ENCODE measurements at places on chromosomes 2 and 18.

DNA sequence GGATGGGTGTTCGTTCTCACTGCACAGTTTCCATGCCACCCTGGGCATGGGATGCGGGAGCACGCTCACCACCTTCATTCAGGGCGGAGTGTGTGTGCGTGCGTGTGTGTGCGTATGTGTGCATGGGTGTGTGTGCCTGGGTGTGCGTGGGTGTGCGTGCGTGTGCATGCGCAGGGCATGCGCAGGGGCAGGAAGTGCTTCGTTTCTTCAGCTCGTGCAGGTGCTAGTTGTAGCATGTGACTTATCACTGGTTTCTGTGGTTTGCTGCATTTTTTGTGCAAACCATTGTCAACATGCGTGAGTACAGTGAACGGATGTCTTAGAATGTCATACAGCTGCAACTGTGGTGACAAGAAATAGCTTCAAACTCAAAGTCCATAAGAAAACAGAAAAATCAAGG, 179.5 kb downstream of the PTGR3 start:
- DNase-seq, result no peak

DNA sequence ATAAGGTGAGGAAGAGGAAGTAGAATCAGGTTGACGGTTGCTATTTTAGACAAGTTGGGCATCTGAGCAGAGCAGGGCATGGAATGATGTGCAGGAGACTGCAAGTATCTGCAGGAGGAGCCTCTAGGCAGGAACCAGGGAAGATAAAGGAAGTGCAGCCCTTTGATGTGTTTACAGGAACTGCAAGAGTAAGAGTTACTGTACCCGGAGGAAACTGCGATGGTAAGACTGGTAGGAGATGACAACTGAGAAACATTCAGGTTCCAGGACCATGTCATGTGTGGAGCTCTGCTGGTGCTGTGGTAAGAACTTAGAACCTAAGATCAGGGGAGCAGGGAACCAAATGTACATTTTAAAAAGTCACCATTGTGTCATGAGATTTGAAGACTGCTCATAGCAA, 134.3 kb upstream of the STON1 start:
- DNase-seq, result no peak

DNA sequence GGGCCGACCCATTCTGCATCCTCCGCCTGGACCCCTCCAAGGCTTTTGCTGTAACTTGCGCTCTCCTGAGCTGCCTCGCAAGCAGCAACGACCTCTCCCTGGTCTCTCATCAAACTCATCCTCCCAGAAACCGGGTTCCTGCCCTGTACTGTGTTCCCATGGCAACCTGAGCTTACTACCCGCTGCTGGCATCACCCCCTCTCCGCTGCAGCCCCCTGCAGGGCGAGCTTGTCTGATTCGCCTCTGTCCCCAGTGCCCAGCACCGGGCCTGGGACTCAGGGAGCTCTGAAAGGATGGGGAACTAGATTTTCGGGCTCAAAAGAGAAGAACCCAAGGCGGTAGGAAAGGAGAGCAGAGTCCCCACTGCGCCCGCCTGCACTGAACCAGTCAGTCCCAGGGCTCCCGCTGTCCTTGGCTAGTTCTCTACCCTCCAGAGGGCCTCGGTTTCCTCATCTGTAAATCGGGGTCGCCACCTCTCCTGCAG, 463 bp downstream of the HS1BP3 start:
- DNase-seq, result no peak

DNA sequence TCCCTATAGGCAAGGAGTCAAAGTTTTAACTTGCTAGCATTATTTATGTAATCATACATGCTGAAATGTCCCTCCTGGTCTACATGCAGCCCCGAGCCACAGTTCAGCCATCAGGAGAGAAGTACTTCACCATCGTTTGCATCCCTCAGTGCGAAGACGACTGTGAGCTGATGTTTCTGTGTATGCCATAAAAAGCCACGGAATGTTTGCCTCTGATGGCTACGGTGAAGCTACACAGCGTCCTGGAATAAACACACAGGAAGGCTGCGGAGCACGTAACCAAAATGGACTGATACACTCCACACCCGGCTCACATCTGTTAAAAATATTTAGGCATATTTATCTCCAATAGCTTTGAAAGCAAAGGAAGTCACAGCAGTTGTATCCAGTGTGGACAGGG, 4.3 kb upstream of the SALL3 start:
- no peak for DNase-seq

GRCh38 chr2:182545420-182546167, 118.8 kb upstream of the PDE1A start:
- no peak for DNase-seq

GRCh38 chr18:36099311-36099710, 29.8 kb downstream of the SLC39A6 start:
- DNase-seq, result no peak

- DNase-seq, result no peak
Observed at GRCh38 chr2:125095826-125096225, 1070.7 kb downstream of the CNTNAP5 start.

DNA sequence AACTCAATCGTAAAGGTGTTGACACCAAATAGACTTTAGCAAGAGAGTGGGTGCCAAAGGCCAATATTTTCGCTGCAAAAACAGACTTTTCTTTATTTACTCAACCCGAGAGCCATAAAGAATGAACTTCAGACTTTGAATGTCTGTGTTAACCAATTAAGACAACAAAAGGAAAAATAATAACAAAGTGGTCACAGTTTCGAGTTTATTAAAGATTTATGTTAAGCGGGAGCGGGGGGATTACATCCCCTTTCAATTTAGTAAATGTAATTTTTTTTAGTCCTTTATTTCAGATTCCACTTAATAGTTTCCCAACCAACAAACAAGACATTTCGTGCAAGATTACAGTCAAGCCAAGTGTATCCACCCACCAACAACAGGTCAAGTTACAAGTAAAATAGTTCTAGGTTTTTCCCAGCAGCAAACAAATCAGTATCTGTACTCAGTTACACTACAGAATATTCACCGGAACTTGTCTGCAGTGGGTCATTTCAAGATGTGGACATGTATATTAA, 9.0 kb downstream of the CDH2 start:
- no peak for DNase-seq

- DNase-seq, result no peak
Observed at GRCh38 chr2:212618636-212619035, 80.0 kb upstream of the ERBB4 start.

GRCh38 chr2:228869636-228870264, 401.3 kb downstream of the PID1 start:
- DNase-seq, result no peak

- no peak for DNase-seq
Observed at GRCh38 chr2:56018267-56018666, 94.7 kb upstream of the EFEMP1 start.

- DNase-seq, result no peak
Observed at GRCh38 chr2:182951948-182952663, 85.7 kb upstream of the FRZB start.

GRCh38 chr2:104812286-104812685, 41.6 kb upstream of the POU3F3 start:
- DNase-seq, result no peak

DNA sequence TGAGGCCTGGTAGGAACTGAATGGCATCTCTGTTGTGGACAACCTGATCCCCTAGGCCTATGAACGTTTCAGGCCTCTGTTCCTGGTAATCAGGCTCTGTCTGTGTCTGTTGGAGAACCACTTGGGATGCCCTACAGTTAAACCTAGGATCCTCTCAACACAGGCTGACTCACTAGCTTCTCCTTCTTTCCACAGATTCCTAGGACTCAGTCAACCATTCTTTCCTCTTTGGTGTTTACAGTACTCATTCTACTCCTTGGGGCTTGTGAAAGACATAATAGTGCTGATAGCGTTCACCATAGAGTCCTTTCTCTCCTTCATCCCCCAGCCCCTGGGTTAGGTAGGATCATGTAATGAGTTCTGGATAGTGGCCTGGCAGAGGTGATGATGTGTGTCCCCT, 544.3 kb downstream of the METTL4 start:
- no peak for DNase-seq

- no peak for DNase-seq
Observed at GRCh38 chr2:854460-854859, 96.2 kb upstream of the SNTG2 start.

DNA sequence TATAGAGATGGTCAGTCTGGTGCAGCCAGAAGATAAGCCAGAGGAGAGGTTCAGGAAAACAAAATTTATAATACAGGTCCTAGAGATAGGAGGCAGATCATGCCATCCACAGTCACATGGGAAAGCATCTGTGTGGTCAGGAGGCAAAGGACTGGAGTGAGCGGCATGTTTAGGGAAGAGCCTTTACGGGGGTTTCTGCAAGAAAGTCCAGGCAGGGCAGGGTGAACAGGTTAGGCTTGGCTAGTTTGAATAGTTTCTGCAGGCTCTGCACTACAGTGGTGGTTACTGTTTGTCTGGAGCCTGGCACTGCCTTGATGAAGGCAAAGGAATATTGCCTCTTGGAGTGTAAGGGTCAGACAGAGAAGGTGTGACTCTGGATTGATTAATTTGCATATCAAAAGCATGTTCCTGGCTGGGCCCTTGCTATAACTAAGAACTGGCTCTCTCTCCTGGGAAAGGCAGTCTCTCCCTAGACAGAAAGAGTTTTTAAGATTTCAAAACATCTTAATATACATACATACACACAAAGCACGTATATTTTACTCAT, 1034.7 kb upstream of the CHAC2 start:
- DNase-seq, result no peak

DNA sequence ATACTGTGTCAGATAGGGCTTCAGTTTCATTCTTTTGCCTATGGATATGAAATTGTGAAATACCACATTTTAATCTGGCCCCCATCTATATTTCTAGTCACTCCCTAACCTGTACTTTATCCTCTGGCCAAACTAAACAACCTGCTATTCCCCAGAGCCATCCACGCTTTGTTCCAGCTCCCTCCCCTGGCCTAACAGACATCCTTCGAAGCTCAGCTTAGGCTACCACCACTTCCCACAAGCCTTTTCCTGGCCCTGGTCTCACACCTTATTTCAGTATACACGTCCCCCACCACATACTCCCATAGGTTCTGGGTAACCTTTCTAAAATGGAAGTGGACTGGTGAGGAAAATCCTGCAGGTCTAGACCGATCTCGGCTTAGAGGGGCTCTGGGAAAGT, 55.4 kb downstream of the MAP4K3 start:
- no peak for DNase-seq

- no peak for DNase-seq
Observed at GRCh38 chr2:20314562-20315501, 35.8 kb downstream of the PUM2 start.

DNA sequence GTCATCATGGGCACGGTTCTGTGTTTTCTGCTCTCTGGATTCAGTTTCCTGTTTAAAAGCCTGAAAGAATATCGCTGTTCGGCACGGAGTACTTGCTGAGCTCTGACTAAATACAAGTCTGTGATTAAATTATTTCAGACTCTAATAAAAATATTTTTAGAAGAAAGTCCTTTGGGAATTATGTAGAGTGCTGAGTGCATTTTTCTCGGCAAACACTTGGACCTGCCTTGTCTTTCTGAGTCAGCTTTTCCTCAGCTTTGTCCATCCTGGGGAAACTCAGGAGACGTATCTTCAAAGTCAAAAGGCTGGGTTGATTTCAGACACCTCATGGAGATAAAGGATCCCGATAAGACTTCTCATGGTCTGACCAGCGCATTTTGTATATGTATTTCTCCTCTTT, 45.9 kb downstream of the IL1R2 start:
- DNase-seq, result no peak

- no peak for DNase-seq
Observed at GRCh38 chr18:54958704-54959625, at the start of gene CCDC68. Gene CCDC68, minus strand, starts transcription at chr18:54959461. Its CDS starts 16,670 bp downstream, at chr18:54942791.

DNA sequence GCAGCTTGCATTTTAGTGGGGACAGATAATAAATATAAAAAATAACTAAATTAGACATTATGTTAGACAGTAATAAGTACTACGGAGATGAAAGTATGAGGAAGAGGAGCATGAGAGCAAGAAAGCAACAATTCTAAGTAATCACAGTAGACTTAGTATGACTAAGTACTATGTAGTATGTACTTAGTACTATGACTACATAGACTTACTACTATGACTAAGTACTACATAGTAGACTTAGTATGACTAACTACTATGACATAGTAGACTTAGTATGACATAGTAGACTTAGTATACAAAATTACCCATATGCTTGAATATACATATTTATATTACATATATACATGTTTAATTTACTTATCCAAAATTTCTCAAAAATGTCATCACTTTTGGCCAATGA, 29.3 kb downstream of the CDH20 start:
- no peak for DNase-seq

DNA sequence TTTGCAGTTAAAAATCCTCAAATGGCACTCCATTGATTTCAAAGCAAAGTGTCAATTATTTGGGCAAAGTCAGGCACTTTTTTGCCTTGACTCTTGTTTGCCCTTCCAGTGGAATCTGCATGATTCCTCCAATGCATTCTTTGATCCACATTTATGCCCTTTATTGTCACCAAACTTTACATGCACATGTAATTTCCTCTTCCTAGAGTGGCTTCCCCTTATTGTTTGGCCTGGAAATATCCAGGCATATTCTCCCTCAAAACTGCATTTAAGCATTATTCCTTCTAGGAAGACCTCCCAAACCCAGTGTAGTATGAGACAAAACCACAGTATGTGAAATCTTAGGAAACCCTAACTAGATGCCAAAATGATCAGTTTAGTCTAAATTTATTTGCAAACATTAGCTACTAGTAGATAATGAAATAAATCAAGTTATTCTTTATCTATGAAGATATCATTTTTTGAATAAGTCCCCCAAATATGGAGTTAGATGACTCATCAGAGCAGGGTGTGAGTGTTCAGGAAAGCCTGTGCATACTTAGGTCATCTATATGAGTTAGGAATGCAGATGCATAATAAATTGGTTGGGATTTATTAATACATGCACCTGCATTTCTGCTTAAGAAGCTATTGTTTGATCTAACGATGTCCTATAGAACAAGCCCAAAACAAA, 433.3 kb upstream of the TCF4 start:
- DNase-seq, result no peak

DNA sequence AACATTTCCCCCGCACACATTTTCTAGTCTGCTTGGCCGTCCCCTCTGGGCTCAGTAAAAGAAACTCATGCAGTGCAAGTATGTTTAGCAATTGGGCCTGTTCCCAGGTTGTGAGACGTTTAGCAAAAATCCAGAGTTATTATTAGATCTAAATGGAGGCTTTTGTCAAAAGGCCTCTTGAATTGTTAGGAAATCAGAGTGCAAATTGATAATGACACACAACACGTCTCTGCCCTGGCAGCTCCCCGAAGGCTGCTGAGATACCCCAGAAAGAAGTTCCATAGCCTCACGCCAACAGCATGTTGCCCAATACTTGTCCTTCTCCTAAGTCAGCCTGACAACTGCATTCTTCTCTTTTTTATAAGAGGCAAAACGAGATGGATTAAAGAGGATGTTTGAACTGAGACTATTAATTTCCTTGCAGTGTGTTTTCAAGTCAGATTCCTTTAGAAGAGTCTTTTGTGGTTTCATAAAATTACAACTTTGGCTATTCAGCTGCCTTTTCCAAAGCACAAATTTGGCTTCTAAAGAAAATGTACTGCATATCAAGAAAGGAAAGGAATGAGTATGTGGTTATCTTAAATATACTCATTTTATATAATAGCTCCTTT, 202.2 kb downstream of the TRIB2 start:
- no peak for DNase-seq

DNA sequence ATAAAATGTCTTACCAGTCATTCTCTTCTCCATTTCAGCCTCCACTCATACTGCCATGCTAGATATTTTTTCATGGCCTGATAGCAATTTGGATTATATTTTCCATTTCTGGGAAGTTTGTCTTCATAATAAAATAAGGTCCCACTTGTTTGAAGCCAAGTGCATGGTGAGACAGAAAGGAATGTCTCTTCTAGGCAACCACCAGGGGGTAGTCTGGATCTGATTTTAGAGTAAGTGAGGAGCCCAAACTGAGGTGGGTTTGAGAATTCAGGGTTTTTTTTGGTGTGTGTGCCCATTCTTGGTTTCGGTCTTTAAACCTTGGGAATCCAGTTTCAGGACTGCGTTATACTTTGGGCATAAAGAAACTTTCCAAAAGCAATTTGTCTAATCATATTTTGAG, 315.5 kb downstream of the RPRM start:
- DNase-seq, result no peak
